ENCODE measurements at places on chromosomes 3 and 15.

DNA sequence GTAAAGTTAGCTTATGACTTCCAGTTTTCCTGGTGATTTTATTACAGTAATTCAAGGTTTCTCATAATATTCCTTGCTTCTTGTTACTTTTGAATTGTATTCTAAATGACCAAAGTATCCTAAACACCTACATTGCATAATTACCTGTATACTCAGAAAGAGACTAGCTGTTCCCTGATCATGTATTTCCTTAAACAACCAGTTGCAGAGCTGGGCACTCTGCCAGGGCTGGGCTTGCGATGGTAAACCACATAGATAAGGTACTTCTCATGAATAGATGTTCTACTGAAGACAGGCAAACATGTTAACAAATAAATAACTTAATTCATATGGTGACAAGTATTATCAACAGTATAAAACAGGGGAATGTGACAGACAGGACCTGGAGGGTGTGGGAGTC lies 142.3 kb upstream of the WNT5A start:
- no peak for DNase-seq

DNA sequence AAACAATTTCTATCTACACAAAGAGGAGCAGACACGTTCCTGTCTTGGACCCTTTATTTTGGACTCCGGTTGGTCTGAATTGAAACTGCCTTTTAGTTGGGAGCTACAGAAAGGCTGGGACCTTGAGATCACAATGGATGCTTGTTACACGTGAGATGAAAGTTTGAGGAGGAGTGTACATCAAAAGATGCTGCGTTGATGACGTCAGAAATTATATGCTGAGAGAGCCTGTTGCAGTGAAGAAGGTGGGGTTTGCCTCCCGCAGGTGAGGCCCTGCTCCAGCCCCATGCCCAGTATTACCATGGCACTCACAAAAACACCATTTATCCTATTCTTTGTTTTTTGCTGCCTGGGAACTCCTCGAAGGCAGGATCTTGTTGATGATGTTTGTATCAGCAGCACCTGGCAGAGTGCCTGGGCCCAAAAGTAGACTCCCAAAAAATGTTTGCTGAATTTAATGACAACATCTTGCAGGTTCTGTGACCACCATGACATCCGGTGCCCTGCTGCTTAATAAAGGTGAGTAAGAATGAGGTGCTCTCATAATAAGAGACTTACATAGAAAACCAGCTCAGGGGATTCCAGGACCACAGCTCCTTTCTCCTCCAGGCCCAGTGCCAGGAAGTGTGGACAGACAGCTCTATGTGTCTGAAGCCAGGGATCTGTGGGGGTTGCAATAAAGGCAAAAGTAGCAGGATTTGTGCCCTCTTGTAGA lies 136.1 kb upstream of the UBE2E1 start:
- no peak for DNase-seq

DNA sequence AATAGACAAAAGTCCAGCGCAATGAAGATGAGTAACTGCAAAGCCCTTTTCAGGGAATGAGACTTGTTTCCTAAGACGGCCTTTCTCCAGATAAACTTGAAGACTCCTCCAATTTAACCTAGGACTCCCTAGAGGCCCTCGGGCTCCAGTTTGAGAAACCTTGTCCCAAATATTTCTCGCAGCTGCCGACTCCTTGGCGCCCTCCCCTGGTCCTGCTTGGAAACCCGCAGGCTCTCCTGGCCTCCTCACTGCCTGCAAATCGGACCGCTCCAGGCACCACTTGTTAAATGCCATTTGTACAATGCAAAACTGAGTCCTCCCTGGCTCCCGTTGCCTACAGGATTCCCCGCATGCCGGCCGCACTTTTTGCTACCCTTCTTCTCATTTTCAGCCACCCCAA lies 36.8 kb downstream of the MUC4 start:
- peak; percentile 38 for DNase-seq

- no peak for DNase-seq
These were observed 33.3 kb upstream of the SLC41A3 start for GRCh38 chr3:126117212-126117611.

DNA sequence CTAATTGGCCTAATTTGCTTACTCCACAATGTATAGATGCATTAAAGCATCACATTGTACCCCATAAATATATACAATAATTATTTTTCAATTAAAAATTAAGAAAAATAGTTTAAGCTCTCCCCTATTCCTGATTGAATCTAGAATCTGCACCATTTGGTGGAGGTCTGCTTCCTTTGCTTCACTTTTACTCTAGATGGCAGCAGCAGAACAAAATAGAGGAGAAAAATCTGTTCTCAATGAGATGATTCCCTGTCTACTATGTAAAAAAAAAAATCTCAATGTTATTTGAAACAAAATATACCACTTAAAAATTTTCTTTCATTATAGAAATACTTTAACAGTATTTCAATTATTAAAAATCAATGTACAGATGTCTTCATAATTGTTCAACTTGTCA lies 109.6 kb upstream of the FXR1 start:
- DNase-seq: no peak

DNA sequence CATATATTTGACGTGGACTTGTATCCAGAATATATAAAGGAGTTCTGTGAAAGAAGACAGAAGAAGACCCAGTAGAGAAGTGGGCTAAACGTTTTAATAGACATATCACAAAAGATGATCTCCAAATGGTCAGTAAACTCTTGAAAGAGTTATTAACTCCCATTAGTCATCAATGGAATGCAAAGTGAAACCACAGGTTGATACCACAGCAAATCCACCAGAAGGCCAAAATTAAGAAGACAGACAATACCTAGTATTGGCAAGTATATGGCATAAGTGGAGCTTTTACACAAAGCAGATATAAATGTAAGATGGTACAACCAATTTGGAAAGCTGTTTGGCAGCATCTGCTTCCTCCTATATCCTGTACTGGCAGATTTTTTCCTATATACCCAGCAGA lies 6.0 kb downstream of the SPATA16 start:
- no peak for DNase-seq

GRCh38 chr3:116691041-116691440 lies 18.5 kb upstream of the TUSC7 start:
- DNase-seq: no peak

GRCh38 chr3:151289445-151289844 lies 11.1 kb upstream of the P2RY14 start:
- DNase-seq: no peak

- DNase-seq: no peak
These were observed 12.7 kb upstream of the RFC4 start for GRCh38 chr3:186818956-186819355.

DNA sequence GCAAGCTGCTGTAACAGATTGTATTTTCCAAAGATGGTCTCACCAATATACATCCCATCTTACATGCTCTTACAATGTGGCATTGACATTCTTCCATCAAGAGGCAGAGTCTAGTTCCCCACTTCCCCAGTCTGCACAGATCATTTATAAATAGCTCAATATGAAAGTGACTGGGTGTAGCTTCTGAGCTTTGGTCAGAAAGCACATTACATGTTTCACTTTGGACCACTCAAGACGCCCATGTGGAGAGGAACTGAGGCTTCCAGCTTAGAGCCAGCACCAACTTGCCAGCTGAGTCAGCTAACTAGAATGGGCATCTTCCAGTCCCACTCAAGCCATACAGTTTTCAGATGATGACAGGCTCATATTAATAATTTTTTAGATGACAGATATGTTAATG lies 45.5 kb downstream of the GREM1 start:
- no peak for DNase-seq

DNA sequence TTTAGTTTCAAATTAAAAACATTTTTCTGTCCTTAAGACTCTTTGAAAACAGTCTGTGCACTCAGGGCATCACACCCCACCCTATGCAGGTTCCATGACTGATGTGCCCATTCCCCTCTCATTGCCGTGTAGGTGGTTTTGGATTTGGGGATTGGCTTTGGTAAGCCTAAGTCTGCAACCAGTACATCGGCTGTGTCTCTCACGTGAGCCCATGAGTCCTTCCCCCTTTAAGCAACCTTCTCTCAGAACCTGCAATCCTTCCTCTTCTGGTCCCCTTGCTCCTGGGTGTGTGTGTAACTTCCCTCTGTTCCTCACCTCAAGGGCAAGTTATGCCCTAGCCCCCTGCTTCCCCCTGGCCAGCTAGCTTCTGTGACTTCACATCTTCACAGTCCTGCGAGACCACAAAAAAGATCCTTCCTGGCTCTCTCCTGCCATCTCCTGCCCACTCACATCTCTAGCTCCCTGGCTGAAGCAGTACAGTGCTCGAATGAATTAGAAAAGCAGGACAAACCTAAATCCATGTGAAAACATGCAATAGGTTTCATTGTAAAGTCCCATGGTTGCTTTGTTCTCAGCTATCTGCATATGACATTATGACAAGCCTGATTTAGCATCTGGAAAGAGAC lies 126.7 kb downstream of the UACA start:
- DNase-seq: no peak

DNA sequence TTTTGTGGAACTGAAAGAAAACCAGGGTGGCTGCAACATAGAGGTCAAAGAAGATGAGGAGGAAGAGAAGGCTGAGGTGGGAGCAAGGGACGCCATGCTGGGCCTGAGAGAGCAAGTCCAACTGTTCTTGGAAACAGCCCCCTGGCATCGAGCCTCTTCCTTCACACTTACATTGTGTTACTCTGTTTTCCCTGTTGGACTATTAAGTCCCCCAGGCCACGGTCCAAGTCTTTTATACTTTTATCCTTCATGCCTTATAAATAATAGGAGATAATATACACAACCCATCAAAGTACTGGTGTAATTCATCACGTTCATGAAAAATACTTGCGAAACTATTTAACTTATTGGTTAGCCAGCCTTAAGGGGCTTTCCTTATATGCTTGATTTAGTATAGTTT lies 79.3 kb downstream of the ATG7 start:
- no peak for DNase-seq

GRCh38 chr15:70469651-70470555 lies 293.5 kb downstream of the UACA start:
- no peak for DNase-seq

DNA sequence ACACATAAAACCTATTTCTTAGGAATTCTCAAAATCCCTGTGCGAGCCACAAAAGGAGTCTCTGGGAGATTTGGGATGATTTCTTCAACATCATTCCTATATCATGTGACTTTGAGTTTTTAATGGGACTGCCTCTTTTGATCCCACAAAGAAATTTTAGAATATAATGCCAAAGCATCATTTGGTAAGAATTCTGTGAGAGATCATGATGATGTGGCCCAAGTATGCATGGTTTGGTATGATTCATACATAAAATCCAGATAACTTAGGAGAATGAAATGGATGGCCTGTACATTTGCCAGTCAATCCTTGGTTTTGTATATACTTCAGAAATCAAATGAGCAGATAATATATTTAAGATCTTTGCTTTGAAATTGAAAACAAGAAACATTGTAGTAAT lies 61.3 kb downstream of the UBE2E2 start:
- DNase-seq: no peak

DNA sequence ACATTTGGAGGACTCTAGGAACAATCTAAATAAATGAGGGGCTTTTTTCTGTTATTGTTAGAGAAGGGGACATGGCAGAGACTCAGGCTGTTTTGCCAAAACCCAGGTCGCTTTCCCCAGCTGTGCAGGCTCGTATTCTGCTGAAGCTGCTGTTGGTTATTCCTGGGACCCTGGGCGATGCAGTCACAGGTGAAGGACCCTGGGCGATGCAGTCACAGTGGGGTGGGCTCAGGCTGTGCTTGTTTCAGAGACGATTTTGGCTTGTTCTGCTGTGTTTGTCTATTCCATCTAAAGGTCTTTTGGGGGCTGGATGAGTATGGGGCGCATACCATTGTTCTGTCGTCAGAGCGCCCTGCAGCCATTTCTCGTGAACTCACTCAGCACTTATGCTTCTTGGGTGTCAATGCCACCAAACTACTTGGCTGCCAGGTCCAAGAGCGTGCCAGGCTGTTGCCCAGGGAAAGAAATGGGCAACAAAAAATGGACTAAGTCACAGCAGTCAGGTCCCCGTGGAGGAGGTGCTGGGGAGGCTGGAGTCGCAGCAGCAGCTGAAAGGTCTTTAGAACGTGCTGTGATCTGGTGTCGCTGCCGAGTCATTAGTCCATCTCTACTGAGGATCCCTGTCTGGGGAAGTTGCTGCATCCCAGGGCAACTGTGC lies 151.4 kb downstream of the CHDH start:
- DNase-seq: no peak

DNA sequence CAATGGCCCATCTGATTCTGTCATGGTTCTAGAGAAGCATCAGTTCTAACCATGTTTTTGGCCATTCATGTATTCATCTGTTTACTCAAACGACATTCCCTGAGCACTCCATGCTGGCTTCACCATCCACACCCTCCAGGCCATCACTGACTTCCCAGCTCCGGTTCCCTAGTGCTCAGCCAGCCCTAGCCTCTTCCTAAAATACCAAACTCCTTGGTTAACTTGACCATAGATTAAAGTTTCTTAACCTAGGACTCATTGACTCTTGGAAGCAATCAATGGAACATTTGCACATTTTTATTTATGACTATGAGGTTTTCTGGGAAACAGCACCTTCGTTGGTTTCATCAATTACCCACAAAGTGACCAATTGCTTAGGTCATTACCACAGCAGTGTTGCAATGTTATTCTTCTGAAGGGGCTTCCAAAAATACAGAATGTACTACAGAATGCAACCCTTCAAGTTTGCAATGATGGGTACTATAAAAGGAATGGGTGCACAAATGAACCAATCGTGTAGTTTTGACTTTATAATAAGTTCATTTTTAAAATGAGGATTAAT lies 27.2 kb upstream of the SLC25A36 start:
- no peak for DNase-seq

DNA sequence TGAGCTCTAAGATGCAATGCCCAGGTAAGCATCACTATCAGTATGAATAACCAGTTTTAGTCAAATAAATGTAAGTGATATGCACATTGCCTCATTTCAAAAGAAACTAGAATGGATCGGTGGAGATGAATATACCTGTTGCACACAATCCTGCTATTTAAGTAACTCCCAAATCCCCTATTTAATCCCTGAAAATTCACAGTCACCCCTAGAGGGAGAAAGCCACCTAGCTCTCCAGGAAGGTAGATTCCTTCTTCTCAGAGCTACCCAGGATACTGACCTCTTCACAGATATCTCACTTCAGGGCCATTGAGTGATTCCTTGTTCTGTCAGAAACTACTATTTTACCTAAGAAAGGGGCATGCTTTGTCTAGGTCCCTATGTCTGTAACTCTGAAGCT lies 11.7 kb downstream of the LSAMP start:
- DNase-seq: no peak

Data from NCI-H1930 (cell line).